ENCODE measurements at places on chromosomes 1 and 21.

DNA sequence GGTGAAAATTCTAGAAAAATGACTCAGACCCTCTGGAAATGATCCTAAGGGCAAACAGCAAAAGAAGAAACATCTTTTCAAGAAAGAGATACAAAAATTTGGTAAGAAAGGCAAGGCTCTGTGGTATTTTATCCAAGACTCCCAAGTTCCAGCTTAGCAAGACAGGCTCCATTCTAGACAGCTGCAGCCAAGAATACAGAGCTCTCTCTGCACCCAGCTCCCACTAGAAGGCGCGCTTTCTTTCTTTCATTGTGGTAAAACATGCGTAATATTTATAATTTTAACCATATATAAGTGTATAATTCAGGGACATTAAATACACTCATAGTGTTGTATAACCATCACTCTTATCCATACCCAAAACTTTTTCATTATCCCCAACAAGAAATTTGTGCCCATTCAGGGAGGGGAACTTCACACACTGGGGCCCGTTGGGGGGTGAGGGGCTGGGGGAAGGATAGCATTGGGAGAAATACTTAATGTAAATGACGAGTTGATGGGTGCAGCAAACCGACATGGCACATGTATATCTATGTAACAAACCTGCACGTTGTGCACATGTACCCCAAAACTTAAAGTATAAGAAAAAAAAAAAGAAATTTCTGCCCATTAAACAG is 2.2 kb upstream of the HFM1 start:
- DNase-seq, result no peak

GRCh38 chr1:244361764-244362473 is 89.8 kb downstream of the ADSS2 start:
- no peak for DNase-seq

- no peak for DNase-seq
Observed at GRCh38 chr1:207058878-207059867, 6.1 kb downstream of the PFKFB2 start.

DNA sequence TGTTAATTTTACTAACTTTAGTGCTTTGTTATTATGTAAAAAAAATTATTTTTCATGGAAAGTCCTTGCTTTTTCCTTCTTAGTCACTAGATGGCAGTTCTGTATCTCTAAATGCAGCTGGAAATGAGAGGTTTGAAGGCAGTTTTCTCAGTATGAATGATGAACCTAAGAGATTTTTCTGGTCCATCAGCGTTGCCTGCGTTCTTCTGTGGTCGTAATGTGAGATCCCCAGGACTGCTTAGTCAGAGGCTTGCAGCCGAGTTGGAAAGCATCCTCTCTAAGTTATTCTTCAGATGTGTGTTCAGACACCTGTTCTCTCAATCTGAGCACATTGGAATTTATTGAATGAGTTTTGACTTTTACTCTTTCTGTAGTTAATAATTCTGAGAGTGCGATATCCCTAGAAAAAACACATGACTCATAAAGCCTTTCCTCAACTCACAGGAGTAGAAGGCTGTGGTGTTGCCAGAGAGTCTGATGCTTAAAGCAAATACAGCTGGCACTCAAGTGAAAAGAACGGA is 99.3 kb downstream of the FMN2 start:
- DNase-seq, result no peak

DNA sequence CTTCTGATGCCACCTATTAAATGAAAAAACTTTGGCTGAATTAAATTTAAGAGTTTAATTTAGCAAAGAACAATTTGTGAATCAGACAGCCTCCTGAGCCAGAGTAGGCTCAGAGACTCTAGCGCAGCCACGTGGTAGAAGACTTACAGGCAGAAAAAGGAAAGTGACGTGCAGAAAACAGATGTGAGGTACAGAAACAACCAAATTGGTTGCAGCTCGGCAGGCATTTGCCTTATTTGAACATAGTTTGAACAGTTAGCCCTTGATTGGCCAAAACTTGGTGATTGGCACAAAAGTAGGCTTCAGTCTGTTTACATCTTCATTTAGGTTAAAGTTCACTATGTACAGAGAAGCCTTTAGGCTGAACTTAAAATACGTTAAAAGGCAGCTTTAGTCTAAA is 22.9 kb downstream of the TCP10L start:
- DNase-seq, result no peak

DNA sequence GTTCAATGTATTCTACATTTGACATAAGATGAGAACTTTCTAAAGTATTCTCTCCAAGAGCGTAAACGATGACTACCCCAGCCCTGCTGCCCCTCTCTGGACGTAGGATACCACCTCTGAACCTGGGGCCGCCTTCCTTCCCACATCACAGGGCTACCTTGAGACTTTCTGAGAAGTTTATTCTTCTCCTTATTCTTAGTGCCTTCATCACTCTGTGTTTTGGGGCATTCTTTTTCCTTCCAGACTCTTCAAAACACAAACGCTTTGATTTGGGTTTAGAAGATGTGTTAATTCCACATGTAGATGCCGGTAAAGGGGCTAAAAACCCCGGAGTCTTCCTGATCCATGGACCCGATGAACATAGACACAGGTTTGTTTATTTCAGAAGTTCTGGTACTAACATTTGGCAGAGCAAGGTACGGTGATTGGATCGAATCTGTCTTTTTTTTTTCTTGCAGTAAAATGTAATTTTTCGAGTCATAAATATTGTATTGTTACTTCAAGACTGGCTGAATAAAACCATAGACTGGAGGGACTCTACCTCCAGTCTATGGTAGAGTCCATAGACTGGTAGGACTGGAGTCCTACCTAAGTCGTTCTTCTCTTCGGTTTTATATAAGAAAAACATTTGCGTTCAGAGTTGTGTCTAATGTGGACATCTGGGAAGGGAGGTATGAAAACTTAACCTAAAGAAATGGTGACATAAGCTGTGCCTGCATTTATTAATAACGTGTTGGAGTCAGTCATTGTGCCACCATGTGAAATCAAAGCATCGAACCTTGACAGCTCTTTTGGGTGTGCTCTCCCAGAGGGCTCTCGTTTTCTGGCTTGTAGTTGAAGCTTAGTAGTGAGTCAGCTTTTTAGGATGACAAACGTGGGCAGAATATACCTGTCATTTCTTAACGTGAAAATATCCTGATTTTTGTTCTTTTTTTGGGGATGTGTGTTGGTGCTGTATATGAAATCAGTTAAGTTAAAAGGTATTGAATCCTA is 1.2 kb downstream of the MAN1A2 start:
- no peak for DNase-seq

- DNase-seq, result no peak
Observed at GRCh38 chr1:19468397-19468956, 16.9 kb downstream of the CAPZB start.

DNA sequence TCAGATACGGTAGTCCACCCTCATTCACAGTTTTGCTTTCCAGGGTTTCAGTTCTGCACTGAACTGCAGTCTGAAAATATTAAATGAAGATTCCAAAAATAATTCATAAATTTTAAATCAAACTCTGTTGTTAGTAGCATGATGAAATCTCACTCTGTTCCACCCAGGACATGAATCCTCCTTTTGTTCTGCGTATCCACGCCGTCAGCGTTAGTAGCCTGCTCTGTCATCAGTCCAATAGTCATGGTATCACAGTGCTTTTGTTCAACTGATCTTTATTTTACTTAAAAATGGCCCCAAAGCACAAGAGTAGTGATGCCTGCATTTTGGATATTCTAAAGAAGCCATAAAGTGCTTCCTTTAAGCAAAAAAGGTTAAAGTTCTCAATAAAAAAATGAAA is 23.9 kb downstream of the CHD1L start:
- DNase-seq, result no peak

DNA sequence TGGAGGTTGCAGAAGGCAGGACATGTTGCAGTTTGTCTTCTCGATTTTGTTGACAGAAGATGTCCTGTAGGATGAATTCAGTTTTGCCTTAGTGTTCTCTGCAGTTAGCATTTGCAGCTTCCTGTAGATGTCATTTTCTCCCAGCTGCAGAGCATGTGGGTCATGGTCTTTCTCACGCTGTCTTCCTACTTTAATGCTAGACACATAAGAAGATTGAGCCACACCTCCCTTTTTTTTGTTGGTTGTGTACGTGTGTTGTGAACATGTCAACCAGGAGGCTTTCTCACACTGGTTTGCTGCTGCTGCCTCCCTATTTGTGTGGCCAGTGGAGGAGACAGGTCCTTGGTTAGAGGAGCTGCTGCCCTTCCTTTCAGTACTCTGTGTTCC is 110.7 kb downstream of the VPS13D start:
- no peak for DNase-seq

DNA sequence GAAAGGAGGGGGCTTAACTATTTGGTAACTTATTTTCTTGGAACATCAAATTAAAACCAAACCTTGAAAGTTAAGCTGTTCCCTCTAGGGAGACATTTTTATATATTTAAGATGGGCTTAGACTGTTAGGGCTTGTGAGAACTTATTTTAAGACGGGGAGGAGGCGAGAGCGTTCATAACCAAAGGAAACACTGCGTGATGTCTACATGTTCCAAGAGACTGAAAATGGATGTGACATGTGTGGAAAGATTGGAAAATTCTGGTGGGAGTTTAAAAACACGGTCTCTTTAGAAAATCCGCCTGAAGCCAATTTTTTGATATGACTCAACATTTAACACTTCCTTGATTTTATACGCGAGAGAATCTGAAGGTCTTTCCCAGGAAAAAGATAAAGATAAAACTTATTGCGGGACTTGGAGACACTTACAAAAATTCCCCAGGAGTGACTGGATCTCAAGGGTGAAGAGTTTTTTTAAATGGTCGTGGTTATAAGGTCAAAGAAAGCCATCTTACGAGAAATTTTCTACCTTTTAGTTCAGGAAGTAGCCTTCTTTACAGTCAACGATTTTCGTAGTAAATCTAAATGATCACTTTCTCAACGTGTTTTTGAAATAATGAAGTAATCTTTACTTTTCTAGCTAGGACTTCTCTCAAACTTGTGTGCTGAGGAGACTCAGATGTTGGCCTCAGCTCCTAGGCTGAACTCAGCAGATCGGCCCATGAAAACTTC is 828 bp downstream of the PNRC2 start:
- no peak for DNase-seq

GRCh38 chr1:224149709-224150108 is 33.3 kb upstream of the DEGS1 start:
- DNase-seq, result no peak

GRCh38 chr21:19034560-19034959 is 631.0 kb upstream of the TMPRSS15 start:
- no peak for DNase-seq

- no peak for DNase-seq
Observed at GRCh38 chr1:4005431-4005830, 105.4 kb upstream of the C1orf174 start.

DNA sequence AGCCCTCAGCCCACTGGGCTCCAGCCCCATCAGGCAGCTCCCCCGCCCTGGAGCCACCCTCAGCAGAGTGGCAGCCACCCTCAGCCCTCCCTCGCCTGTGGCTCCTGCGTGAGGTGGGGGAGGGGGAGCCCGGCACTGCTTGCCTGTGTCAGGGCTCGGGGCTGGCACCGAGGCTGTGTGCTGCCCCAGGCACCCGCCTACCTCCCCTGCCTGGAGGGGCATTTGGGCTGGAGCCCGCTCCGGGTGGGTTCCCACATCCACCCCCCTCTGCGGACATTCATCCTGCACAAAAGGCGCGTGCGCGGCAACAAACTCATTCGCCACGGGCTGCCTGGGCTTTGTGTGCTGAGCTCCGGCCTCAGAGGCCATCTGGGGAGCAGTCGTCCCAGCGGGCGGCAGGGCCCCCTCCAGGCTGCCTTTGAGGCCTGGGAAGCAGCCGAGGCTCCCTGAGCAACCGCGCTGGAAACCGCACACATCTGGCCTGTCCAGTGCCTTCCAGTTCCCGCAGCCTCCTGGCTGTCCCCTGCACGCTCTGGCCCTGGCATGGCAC is 12.6 kb upstream of the TNFRSF14 start:
- no peak for DNase-seq

DNA sequence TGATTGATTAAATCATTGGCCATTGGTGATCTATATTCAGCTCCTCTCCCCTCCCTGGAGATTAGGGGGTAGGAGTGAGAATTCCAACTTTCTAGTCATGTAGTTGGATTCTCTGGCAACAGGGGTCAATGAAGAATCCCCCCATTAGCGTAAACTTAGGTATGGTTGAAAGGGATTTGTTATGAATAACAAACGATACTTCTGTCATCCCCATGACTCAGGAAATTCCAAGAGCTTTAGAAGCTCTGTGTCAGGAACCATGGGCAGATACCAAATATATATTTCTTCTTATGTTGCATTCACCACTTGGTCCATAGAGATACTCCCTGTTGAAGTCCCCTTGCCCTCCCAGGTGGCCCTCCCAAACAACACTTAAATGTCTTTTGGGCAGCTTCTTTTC is 124.5 kb downstream of the DNM3 start:
- no peak for DNase-seq

GRCh38 chr1:203304391-203304918 is 864 bp upstream of the BTG2 start:
- DNase-seq, result no peak

- DNase-seq, result no peak
Observed at GRCh38 chr21:29145852-29146453, 15.5 kb downstream of the MAP3K7CL start.

GRCh38 chr1:114564141-114564540 is 17.3 kb downstream of the BCAS2 start:
- no peak for DNase-seq

DNA sequence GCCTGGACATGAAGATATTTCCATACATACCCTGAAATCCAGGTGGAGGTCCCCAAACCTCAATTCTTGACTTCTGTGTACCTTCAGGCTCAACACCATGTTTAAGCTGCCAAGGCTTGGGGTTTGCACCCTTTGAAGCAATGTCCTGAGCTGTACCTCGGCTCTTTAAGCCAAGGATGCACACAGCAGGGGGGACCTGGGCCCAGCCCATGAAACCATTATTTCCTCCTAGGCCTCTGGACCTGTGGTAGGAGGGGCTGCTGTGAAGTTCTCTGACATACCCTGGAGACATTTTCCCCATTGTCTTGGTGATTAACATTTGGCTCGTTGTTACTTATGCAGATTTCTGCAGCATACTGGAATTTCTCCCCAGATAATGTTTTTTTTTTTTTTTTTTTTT is 184.3 kb upstream of the RGS18 start:
- DNase-seq, result no peak

DNA sequence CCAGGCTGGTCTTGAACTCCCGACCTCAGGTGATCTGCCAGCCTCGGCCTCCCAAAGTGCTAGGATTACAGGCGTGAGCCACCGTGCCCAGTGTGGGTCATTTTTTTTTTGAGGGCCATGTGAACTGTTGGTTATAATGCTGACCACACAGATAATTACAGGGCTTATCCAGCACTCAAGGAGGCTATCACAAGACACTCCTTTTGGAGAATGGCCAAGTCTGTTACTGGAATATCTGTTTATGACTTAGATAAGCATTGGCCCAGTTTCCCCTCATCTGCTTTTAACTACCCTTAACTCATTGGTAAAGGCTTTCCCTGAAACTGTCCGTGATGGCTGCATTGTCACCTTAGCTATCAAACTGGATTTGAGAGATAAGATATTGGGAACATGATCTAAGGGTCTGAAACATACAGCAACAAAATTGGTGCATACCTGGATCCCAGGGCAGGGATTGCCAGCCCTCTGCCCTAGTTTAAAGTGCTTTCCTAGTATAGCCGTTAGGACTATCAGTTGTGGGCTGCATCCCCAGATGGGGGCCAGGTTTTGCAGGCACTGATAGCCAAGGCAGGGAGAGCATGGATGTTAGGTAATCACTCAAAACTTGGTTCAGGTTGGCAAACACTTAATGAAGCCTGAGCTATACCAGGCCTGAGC is 15.6 kb downstream of the SZT2 start:
- no peak for DNase-seq

Measured in cerebellar nuclear complex (tissue), 1 donor.